ENCODE measurements at places on chromosomes 2 and 18.

DNA sequence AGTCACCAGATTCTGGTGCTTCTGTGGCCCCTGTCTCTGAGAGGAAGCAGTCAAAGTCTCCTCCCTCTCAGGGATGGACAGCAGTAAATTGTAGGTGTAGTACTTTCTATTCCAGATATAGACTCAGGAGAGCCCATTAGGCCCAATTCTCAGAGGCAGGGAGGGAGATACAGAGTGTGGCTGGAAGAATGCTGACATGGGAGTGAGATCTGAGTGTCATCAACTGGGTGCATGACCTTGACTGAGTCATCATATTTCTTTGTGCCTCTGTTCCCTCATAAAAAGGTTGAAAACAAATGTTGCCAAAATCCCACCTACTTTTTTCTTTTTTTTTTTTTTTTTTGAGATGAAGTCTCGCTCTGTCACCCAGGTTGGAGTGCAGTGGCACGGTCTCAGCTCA is 506.1 kb downstream of the BCL11A start:
- no peak for DNase-seq

DNA sequence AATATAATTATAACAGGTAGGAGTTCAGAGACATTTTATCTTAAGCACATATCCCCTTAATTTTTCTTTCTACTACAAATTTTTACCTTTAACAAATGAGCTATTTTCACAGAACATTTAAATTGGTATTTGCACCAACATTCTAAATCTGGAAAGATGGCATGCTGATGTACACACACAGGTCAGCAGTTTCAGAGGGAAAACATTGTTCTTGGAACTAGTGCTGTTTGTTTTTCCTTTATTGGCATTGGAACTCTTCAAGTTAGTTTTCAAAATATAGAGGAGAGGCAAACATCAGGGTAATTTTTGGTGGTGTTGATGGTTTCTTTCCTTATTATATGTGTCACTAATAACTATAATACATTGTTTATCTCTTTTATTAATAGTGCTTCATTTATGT is 155.3 kb downstream of the PHLPP1 start:
- no peak for DNase-seq

DNA sequence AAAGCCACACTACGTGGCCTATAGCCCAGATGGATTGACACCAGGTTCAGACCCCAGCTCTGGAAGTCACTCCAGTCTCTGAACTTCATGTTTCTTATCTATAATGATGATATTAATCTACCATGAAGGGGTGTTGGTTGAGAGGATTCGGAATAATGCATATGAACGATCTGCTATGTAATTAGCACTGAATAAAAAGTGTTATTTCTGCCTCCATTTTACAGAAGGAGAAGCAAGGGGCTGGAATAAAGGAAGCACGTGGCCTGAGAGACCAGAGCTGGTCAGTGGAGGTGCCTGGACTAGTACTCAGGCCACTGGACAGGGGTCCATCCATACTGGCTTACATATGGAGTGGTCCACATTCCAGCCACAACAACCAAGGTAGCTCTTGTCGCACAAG is 166.5 kb upstream of the MYCN start:
- DNase-seq = no peak

DNA sequence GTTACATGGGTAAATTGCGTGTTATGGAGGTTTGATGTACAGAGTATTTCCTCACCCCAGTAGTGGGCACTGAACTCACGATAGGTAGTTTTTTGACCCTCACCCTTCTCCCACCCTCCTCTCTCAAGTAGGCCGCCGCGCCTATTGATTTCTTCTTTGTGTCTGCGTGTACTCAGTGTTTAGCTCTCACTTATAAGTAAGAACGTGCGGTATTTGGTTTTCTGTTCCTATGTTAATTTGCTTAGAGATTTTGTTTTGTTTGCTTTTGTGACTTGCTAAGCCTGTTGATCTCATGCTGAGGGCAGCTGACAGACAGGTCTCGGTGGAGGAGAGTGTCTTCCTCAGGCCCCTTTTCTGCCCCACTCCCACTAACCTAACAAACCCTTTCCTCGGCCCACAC is 36.2 kb downstream of the ACOXL start:
- no peak for DNase-seq

- DNase-seq = no peak
Measured at GRCh38 chr2:70688427-70688826, 79.6 kb downstream of the ADD2 start.

GRCh38 chr2:55860832-55861231 is 62.8 kb downstream of the EFEMP1 start:
- DNase-seq = no peak

Data from activated T-helper 1 cell treated with Interleukin-2 at 50 U/mL for 16 hours (primary cell).